ENCODE measurements at places on chromosomes 5 and 9.

DNA sequence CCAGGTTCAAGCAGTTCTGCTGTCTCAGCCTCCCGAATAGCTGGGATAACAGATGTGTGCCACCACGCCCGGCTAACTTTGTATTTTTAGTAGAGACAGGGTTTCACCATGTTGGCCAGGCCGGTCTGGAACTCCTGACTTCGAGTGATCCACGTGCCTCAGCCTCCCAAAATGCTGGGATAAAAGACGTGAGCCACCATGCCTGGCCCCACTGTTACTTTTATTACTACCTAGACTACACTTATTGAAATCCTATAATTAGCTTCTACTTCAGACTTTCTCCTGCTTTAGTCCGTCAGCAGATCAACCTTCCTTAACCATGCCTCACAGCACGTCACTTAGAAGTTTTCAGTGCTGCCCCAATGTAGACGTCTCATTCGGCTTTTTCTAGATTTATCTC lies 8.2 kb downstream of the ZBTB43 start:
- DNase-seq, result no peak

DNA sequence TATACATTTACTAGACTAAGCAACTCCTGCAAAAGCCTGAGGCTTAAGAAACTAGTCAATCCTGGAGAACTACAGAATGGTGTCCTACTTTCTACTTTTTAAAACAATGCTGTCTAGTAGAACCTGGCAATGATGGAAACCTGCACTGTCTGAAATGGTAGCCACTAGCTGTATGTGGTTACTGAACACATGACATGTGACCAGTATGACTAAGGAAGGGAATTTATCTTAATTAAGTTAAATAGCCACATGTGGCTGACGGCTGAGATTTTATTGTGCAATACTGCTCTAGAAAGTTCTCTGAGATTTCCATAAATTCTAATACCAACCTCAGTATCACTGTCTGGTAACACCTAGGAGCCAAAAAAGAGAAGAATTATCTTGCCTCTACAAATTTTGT lies 44.9 kb upstream of the RAPGEF6 start:
- peak; percentile 38 for DNase-seq

- no peak for DNase-seq
These were observed 509.1 kb downstream of the RASEF start for GRCh38 chr9:82553654-82554366.

DNA sequence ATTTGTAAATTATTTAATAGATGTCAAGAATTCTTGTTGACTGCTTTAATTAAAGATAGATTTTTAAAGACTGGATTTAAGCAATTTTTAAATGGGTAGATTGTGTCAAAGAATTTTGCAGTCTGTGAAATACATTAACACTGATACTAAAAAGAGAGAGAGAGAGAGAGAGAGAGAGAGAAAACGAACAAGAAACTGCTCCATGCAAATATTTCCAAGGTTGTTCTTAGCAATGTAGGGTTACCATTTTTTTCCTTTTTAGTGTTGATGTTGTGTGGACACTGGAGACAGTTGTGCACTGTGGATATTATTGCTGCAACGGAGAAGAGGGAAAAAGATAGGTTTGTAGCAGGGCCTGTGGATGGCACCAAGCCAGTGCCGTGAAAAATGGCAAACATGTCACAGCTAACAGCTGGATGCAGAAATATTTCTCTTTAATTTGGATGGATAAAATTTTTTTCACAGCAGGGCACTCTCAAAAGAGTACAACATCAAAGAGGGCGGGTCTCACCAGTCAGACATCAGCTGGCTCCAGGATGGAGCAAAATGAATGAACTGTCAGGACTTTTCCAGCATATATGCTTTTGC lies 58.2 kb downstream of the PRDM6 start:
- no peak for DNase-seq

GRCh38 chr5:141954194-141954593 lies 3.8 kb downstream of the PCDH12 start:
- no peak for DNase-seq

DNA sequence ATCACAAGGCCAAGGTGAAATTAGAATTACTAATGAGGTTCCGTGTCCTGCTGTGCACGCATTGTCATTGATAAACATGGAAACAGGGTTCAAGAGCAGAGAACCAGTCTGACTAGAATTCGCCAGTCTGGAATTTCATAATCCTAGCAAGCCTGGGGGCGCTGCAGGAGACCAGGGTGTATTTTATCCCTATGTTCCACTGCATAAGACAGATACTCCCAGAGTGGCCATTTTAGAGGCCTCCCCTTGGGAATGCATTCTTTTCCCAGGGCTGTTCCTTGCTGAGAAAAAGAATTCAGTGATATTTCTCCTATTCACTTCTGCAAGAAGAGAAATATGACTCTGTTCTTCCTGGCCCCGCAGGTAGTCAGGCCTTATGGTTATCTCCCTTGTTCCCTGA lies 1387.7 kb downstream of the MAT2B start:
- DNase-seq, result no peak

GRCh38 chr5:169875091-169875728 lies 105.1 kb downstream of the INSYN2B start:
- no peak for DNase-seq

- no peak for DNase-seq
These were observed 20.5 kb downstream of the SRFBP1 start for GRCh38 chr5:121982146-121982892.

- no peak for DNase-seq
These were observed 32.6 kb downstream of the WDR36 start for GRCh38 chr5:111124793-111125192.

DNA sequence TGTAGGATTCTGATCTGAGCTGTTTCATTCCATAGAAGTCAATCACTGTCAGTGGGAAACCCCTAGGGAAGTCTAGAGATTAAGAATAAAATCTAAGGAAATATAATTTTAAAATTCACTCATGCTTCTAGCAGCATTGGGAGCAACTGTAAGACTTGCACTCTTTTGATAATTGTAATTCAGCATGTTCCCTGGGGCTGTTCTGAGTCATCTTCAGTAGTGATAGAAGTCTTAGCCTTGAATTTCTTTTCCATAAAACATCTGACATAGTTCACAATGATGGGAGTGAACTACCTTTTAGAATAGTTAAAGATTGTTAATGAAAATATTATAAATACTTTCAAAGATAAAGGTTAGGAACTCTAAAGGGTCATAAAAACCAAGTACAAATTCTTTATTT lies 935.8 kb downstream of the DTWD2 start:
- DNase-seq, result no peak

DNA sequence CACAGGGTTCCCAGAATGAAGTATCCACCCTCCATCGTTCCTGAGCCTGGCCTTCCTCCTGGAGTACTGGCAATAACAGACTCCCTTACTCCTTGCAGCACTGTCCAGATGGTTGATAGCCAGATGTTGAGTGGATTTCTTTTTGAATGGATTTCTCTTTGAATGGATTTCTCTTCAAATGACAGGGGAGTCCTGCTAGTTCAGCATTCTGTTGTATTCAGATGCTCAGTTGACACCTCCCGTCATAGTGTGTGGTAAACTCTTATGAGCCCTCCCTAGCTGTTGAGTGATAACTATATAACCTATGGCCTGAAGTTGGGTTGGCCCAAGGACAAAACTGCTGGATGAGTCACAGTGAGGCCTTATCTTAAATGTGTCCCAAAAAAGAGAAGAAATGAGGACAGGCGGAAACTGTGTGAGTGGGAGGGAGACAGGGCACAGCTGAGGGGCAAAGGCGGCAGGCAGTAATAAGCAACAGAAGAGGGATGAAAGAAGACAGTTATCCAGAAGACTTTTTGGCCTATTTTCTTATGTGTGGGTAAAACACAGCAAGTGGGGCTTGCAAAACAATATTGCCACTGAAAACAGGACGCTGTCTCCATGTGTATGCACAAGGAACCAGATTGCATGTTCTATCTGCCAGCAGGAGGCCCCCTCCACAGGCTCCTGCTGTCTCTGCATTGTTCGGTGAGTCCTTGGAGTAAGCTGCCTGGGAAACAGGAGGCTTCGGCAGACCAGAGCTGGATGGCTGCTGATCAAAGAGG lies 209.5 kb upstream of the S1PR3 start:
- no peak for DNase-seq

- no peak for DNase-seq
These were observed 5.1 kb upstream of the GNPDA1 start for GRCh38 chr5:142017832-142018427.

- no peak for DNase-seq
These were observed 177.5 kb upstream of the PPP2R2B start for GRCh38 chr5:147055850-147056566.

GRCh38 chr9:113546566-113546965 lies 83.0 kb downstream of the RGS3 start:
- no peak for DNase-seq

GRCh38 chr5:107129051-107129450 lies 541.7 kb downstream of the EFNA5 start:
- no peak for DNase-seq

GRCh38 chr9:85471791-85472190 lies 270.0 kb downstream of the AGTPBP1 start:
- DNase-seq, result no peak

GRCh38 chr5:177489119-177489716 lies 8.2 kb downstream of the PDLIM7 start:
- DNase-seq, result no peak

DNA sequence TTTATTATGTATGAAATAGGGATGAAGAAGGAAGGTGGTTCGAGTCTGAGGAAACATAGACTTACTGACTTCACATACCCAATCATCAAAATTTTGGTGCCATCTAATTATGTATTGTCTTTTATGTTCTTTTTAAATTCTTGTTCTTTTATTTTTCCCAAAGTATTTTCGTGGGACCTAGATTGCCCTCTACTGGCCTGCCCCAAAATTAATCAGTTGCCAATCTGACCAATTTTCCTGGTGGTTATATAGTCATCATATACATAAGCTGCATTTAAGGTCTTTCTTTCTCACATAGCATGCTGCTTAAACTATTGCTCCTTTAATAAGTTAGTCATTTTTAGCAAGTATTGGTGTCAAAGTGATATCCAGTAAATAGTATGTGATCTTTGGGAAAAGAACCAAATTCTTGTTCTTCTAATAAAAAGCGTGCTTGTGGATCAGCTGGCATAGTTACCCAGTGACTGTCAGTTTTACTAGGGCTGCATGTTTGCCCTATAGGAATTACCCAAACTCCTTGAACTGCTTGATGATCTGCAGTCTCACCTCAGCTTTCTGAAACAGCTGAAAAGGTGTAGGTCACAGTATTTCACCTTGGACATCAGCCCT lies 223.5 kb downstream of the SH3GL2 start:
- DNase-seq, result no peak

- DNase-seq, result no peak
These were observed 181.1 kb downstream of the PDZD2 start for GRCh38 chr5:31819926-31820516.

DNA sequence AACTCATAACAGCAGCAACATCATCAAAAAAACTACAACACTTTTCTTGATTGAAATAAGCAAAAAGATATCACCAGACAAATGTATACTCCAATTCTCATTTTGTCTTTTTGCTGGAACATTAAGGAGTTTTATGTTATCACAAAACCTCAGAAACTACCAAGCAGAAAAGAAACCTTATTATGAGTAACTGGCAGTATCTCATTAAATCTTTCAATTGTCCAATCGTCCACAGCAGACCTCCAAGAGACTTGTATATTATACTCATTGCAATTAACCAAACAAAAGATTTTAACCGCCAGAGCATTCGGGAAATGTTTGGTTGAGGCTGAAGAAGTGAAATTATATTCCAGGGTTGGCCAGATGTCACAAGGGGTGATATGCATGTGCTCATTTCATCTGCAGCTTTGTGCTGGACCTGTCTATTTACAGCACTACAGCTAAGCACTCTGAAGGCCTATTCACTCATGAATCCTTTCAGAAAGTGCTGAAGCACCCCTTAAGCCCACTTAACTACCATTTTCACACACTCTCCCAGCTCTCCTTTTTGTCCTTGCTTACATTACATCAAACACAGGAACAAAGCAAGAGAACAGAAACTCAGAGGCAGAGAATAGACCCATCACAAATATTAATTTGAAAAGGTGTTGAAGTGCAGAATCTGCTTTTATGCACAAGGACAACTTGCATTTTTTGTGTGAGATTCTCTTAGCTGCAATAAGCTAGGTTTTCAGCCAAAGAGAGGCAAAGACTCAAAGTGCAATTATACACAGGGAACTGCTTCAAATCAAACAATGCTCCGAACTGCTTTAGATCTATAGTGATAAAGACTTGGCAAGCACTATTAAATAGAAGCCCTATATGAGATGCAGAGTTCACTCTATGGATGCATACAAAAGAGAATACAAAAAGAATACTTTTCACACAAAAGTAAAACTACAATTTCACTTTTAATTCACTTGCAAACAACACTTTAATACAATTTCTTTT lies 150.4 kb upstream of the POU5F2 start:
- no peak for DNase-seq

DNA sequence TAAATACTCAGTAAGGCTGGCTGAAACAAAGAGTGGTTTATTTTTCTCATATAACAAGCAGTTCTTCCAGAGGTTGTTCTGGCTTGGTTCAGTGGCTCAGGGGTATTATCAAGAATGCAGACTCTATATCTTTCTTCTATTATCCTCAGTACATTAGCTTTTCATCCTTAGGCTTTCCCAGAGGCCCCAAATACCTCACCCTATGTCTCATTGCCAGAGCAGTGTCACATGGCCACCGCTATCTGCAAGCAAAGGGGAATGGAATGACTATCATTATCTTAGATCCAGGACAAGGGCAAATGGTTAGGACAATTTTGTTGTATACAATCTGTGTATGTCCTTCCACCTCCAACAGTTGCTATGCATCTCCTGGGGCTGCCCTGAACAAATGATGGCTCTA lies 69.0 kb upstream of the SNX2 start:
- DNase-seq, result no peak

GRCh38 chr5:2748861-2749513 lies 2.5 kb downstream of the IRX2 start:
- DNase-seq, result no peak

DNA sequence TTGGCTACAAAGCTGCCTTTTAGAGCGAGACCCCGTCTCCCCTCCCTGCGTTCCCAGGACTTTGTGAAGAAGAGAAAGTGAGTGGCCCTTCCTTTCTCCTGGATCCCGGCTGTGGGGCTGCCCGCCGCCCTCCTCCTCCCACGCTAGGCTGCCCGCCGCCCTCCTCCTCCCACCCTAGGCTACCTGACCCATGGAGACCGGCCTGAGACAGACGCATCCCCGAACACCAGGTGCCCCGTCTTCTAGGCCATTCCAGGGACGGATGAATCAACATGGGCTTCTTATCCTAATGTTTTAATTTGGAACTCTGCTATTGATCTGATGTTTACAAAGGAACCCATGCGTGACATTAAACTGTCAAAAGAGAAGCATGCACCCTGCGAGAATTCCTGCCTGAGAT lies 117.3 kb upstream of the LPCAT1 start:
- DNase-seq, result no peak

Data from kidney epithelial cell (primary cell).